ENCODE measurements at places on chromosomes 2 and 18.

- DNase-seq, result no peak
Measured at GRCh38 chr2:55965966-55966365, 42.4 kb upstream of the EFEMP1 start.

DNA sequence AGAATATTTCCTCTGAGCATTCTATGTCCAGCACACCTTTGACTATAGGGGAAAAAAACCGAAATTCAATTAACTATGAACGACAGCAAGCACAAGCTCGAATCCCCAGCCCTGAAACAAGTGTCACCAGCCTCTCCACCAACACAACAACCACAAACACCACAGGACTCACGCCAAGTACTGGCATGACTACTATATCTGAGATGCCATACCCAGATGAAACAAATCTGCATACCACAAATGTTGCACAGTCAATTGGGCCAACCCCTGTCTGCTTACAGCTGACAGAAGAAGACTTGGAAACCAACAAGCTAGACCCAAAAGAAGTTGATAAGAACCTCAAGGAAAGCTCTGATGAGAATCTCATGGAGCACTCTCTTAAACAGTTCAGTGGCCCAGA lies 79.4 kb upstream of the FAM117B start:
- DNase-seq, result no peak

DNA sequence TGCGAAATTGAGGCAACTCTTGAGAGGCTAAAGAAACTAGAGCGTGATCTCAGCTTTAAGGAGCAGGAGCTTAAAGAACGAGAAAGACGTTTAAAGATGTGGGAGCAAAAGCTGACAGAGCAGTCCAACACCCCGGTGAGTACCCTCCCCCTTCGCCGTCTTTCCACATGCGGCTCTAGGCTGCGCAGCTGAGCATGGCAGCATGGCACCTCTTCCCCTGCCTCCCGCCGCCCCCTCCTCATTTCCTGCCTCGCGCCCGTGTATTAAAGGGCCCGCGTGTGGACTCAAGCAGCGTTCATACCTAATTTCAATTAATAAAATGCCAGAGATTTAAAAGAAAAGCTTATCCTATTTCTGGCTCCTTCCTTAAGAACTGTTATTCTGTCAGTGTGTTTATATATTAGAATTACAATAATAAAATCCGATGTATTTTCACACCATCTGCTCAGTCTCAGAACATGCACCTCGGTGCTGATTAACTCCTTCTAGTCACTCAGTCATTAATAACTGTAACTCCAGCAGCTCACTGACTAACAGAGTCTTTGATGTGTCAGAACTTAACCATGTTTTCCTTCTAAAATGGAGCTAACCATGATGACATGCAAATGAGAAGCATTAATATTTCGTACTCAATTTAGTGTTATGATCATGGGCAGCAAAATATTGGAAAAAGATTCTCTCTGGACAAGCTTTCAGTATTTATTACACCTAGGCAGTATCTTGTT lies 137.4 kb upstream of the CDCA7 start:
- DNase-seq, result no peak

DNA sequence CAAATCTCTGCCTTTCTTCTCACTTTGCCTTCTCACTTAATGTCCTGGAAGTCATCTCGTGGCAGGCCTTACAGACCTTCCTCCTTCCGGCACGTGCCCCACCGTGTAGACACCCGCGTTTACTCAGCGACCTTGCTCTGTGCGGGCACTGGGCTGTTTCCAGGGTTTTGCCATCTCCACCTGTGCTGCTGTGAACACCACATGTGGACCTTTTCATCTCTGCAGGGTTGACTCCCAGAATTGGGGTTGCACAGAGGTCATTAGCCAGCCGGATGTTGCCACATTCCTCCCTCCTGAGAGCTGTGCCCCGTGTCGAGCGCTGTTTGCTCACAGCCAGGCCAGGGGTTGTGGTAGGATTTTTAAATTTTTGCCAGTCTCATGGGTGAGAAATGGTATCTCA lies 25.4 kb downstream of the KCNG2 start:
- DNase-seq, result no peak

DNA sequence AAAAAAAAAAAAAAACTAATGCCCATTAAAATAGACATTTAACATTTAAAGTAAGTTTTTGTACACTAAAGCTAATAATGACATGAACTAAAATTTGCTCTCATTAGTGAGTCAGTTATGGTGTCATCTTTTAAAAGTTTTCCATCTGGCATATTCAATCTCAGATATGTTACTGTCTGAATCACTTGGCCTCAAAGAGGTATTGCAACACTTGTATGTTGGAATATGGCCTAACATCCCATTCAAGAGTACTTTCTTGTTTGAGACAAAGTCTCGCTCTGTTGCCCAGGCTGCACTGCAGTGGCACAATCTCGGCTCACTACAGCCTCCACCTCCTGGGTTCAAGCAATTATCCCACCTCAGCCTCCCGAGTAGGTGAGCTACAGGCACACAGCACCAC lies 169.7 kb downstream of the TMEM163 start:
- no peak for DNase-seq

- DNase-seq, result no peak
Measured at GRCh38 chr18:75253784-75254183, 43.2 kb downstream of the TSHZ1 start.

- no peak for DNase-seq
Measured at GRCh38 chr2:109123586-109124201, 5.3 kb upstream of the SH3RF3 start.

- DNase-seq, result peak; percentile 38
Measured at GRCh38 chr2:231710799-231711676, 2.7 kb downstream of the PTMA start.

DNA sequence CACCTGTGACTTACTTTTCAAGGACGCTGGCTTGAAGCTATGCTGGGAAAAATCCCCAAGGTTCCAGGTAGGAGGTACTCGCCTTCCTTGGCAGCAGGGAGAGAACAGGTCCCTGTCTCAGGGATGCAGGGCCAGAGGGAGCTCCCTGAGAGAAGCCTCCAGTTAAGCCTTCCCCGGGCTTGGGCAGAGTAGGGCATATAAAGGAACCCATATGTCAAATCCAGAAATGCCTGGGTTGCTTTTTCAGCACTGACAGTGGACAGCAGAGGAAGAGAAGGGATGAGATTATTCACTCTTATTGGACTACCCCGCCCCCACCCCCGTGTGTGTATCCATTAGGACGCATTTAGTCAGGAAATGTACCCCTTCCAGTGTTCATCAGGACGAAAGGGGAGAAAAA lies 89.3 kb upstream of the TEX51 start:
- DNase-seq, result no peak

DNA sequence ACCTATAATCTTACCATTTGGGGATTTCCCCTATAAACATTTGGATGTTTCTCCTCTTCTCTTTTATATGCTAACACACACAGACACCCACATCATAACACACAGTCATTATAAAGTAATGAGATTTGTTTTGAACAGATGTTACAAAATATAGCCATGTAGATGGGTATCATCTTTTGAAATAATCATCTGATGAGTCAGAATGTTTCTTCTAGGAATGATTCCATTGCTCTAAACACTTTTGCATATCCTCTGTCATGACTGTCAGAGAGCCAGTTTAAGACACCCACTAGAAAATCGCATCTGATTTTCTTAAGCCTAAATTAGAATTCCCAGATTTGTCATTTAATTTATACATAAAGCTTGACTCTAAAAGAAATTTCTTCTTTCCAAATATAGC lies 442.6 kb downstream of the CMPK2 start:
- no peak for DNase-seq

DNA sequence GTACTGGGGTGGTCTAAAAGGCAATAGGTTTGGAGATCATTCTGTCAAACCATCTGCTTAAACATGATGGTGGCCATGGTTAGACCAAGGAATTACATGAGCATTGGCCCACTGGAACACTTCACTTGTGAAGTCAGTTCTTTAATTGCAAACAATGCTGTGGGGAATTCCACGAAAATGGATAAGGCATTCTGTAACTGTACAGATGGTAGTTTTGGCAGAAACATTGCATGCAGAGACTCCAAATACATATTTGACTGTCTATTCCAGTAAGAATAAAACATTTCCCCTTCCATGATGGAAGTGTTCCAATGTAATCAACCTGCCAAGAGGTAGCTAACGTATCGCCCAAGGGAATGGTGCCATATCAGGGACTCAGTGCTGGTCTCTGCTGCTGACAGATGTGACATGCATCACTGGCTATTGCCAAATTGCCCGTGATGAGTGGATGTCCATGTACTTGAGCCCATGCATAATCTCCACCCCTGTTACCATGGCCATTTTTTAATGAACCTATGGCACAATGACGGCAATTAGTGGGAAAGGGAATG lies 417.9 kb downstream of the CDH7 start:
- no peak for DNase-seq

- no peak for DNase-seq
Measured at GRCh38 chr2:240443891-240444301, 8.4 kb downstream of the GPC1 start.

DNA sequence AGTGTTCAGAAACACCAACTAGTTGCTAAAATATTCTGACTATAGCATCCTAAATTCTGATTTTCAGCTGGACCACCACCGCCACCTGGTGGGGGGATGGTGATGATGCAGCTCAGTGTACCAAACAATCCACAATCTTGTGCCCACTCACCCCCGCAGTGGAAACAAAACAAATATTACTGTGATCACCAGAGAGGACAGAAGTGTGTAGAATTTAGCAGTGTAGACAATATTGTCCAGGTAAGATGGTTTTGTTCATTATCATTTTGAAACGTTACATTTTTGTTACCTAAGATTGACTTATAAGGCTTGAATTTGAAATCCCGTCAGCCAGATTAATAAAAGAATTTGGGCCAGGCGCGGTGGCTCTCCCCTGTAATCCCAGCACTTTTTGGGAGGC lies 31.7 kb upstream of the UBXN4 start:
- DNase-seq, result peak; percentile 70

DNA sequence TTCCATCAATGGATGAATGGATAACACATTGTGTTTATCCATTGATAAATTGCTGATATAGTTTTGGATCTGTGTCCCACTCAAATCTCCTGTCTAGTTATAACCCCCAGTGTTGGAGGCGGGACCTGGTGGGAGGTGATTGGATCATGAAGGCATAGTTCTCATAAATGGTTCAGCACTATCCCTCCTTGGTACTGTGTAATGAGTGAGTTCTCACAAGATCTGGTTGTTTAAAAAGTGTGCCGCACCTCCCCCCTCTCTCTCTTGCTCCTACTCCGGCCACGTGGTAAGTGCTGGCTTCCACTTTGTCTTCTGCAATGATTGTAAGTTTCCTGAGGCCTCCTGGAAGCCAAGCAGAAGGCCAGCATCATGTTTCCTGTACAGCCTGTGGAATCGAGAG lies 23.9 kb upstream of the SPATA3 start:
- no peak for DNase-seq

GRCh38 chr2:44450082-44450481 lies 88.3 kb downstream of the CAMKMT start:
- DNase-seq, result no peak

- DNase-seq, result no peak
Measured at GRCh38 chr2:180872255-180872654, 108.2 kb upstream of the UBE2E3 start.

DNA sequence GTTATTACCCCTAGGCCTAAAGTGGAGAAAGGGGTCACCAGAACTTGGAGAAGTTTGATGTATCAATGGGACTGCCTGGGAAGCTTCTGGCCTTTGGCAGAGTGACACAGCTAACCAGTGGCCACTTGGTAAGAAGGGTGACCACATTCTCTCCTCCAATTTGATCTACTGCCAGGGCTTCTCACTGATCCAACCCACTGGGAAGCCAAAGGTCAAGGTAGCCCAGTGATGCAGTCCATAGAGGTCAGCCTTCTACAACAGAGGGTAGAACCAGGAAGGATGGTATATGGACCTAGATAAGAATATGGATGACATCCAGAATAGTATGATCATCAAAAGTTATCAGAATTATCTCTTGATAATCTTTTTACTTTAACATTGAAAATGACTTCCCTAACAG lies 493.6 kb downstream of the NYAP2 start:
- no peak for DNase-seq

DNA sequence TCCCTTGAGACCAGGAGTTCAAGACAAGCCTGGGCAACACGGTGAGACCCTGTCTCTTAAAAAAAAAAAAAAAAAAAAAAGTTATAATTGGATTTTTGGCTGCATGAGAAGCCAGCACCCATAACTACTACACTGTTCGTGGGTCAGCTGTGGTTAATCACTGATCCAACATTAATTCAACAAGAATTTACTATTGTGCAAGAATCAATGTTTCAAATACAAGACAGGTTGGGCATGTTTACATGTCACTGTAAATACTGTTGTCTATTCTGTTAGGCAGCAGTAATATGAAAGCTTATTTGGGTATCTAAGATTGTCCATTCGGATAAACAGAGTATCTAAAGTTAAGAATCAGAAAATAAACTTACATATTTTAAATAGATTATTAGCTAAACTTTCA lies 62.3 kb downstream of the ESCO1 start:
- no peak for DNase-seq

DNA sequence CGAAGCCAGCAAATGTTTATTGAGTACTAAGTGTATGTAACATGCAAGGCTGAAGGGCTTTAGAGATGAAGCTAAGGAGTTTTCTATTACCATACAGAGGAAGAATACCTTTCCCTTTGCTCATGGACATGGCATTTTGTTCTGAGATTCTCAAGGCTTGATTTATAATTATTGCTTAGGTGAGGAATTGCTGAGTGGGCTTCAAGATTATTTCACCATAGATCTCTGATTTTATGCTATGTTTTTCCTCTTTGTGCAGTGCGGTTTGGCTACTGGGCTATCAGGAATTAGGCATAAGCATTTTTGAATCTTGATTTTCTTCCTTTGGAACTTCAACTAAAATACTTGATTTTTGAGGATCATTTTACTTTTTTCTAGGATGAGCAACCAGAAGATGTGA lies 42.5 kb downstream of the VRK2 start:
- DNase-seq, result no peak

- no peak for DNase-seq
Measured at GRCh38 chr2:174503161-174503809, 16.5 kb upstream of the GPR155 start.

DNA sequence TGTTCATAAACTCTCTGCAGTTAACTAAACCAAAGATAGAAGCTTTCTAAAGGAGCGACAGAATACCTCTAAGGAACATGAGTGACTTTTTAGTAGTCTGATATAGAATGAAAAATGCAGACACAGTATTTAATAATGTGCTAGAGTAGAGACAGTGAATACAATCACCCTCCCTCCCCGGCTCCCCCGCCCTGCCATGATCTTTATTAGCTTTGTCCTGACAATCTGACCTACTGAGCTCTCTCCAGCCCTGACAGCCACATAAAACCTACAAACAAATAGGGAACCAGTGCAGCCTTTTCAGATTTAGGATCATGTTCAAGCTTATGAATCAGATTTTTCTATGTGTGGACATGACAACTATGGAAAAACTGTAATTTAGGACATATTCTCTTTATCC lies 777.6 kb upstream of the FANCL start:
- no peak for DNase-seq

DNA sequence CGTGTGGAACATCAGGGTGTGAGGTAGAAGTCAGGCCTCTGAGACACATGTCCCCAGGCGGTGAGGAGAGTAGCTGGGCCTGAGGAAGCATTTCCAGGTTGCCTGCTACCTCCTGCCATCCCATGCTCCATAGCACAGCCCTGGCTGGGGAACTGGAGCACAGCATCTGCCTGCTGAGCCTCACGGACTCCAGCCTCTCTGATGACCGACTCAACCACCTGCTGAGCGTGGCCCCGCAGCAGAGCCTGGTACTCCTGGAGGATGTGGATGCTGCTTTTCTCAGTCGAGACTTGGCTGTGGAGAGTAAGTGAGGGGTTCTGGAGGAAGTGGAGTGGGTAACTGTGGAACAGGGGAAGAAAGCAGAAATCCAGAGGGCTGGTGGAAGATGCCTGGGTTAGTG lies 2.9 kb downstream of the BCS1L start:
- no peak for DNase-seq

- DNase-seq, result peak; percentile 17
Measured at GRCh38 chr2:17166506-17166905, 351.7 kb downstream of the RAD51AP2 start.
